ENCODE measurements at places on chromosomes 16 and 17.

GRCh38 chr16:3161235-3162018 is 26.6 kb upstream of the OR1F1 start:
- DNase-seq, result no peak

DNA sequence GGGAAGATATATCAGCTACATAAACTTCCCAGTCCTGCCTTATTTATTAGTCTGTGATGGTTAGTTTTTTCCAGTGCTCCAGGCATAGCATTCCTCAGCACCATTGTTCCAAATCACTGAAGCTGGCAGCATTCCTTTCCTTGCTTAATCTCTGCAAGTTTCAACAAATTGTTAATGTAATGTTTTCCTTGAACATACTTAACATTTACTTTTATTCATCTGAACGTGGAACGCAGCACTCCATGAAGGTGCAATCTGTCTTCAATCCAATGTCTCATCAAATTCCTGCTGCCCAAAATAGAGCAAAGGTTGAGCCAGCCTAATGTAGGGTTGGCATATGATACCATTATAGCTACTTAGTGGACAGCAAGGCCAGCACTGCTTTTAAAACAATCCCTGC is 441.1 kb upstream of the RBFOX1 start:
- no peak for DNase-seq

DNA sequence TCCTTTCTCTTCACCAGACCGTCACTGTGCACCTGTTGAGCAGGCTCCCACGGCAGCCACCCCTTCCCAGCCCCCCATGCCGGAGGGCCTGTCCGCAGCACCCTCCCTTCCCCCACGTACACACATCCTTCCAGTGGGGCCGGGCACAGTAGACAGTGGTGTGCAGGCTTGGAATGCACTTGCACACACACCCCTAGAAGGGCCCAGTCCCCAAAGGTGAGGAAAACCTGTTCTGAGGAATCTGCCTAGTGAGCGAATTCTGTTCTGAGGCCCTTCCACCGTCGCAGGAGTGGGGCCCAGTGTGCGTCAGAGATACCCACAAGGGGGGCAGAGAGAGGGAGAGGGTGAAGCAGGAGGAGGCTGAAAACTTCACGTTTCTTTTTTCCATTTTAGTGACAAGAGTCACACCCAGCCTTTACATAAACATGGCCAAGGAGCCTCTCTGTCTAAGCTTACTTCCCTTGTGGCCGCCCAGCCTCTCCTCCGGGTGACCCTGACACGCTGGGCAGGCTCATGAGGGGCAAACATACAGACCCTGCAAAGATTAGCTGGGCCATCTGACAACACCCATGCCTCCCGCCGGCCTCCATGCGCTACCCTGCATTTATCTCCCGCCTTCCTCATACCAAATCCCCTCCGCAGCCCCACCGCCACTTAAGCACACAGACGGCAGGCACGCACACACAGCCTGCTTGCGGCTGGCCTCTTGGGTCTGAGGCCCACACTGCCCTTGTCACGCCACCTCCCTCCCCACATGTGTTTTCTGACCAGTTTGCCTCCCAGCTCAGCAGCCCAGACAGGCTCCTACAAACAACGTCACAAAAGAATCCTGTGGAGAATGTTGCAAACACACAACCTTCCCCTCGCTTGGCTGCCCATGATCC is 1.8 kb downstream of the ZBTB4 start:
- no peak for DNase-seq

DNA sequence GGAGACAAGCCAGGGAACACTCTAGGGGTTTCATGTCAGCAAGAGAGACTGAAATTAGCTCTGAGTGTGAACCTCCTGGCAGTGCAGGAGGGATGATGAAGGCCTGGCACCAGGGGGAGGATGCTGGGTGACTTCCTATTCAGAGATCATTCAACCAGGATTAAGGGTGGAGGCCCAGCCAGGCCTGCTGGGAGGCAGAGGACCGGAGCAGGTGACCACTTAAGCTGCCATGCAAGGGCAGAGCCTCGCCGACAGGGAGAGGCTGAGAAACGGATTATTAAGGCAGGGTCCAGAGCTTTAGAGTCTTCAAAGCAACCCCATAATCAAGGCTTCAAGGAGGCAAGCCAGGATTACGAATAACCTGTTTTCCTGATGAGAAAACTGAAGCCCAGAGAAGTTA is 10.6 kb upstream of the SRCIN1 start:
- DNase-seq, result no peak

- DNase-seq, result no peak
Observed at GRCh38 chr16:67449336-67449735, 18.4 kb downstream of the HSD11B2 start.

GRCh38 chr17:31373150-31374093 is 18.1 kb upstream of the RAB11FIP4 start:
- DNase-seq, result peak; percentile 38

- DNase-seq, result no peak
Observed at GRCh38 chr16:4667203-4667963, 26.0 kb upstream of the NUDT16L1 start.

DNA sequence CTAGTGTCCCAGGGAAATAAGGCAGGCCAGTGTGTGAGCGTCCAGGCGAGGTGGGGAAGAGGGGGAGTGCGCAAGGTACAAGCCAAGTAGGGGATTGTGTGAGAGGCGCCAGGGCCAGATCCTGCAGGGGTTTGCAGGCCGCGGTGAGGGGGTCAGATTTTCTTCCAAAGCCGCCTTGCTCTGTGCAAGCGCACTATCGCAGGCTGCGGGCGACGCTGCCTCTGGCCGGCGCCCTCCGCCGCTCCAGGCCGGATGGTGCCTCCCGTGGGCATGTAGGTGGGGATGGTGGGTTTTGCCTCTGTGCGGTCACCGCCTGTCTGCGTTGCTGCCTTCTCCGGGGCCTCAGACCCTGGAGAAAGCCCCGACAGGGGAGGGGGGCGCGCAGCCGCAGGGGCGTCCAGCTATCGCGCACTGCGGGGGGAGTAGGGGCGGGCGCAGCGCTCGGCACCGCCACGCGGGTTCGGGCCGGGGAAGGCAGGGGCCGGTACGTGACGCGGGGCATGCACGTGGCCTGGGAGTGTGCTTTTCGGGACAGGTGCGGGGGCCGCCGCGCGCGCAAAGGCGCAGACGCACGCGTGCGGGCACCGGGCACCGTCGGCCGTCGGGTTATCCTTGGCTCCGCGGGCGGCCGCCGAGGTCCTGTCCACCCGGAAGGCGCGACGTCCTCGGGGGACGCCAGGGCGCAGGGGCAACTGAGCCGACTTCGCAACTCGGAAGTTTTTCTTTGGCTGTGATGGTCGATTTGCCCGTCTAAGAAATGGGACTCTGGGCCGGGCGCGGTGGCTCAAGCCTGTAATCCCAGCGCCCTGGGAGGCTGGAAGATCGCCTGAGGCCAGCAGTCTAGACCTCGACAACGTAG is 1.1 kb upstream of the HAPSTR1 start:
- peak; percentile 30 for DNase-seq

DNA sequence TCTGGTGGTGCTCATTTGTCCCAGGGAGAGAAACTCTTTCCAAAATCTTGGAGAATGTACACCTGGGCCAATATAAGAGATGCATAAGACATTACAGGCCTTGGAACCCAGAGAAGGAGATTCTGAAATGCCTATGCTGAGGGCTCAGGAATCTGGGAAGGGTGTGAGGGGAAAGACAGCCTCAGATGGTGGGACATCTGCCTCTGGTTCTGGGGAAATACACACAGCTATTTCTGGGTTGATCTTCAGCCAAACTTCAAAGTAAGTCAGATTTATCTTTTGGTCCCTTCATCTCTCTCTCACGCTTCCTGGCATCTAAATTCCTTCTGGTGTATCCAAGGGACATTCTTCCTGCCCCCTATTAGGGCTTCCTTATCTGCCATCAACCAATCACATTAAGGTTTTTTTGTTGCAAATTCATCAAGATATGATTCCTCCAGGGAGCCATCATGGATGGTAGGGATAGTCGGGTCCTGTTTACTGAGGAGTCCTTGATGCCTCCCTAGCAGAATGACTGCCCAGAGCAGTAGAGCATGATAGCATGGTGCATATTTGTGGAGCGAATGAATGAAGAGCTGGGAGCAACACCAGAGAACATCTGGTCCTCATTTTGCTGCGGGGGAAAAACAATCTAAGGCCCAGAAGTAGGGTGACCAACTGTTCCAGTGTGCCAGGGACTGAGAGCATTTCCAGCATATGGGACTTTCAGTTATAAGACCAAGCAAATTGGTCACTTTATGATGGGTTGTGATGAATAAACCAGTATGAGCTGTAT is 35.7 kb upstream of the DYNLL2 start:
- DNase-seq, result no peak

- no peak for DNase-seq
Observed at GRCh38 chr16:88067530-88068411, 116.5 kb downstream of the BANP start.

- no peak for DNase-seq
Observed at GRCh38 chr17:52789829-52790228, 631.3 kb upstream of the CA10 start.

- no peak for DNase-seq
Observed at GRCh38 chr16:86258713-86259112, 251.6 kb upstream of the FOXF1 start.

- peak; percentile 47 for DNase-seq
Observed at GRCh38 chr17:43360376-43360738, 38.4 kb upstream of the ARL4D start.

DNA sequence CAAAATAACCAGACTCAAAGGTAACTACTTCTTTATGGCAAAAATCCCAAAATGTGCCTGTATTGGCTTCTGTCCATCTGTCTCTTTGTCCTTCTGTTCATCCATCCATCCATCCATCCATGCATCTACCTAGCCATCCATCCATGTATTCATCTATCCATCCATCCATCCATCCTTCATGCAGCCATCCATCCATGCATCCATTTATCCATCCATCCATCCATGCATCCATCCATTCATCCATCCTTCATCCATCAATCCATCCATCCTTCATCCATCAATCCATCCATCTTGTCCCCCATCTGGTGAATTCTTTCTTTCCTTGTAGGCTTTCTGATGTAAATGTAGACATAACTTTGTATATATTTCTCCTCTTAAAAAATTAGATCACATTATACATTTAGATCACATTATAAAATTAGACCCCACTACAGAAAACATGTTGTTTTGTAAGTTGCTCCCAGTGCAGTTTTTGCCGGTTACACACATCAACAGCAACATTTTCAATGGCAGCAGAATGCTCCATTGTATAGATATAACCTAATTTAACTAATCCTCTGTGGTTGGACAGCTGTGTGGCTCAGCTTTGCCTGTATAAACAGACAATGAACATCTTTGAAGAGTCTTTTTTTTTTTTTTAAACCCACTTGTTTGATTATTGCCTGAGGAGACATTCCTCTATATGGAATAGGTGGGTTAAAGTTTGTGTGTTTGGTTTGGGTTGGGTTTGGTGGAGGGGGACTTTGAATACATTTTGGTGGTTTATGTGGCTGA is 72.0 kb downstream of the MSI2 start:
- no peak for DNase-seq

- DNase-seq, result no peak
Observed at GRCh38 chr17:50268743-50269275, 5.5 kb upstream of the TMEM92 start.

DNA sequence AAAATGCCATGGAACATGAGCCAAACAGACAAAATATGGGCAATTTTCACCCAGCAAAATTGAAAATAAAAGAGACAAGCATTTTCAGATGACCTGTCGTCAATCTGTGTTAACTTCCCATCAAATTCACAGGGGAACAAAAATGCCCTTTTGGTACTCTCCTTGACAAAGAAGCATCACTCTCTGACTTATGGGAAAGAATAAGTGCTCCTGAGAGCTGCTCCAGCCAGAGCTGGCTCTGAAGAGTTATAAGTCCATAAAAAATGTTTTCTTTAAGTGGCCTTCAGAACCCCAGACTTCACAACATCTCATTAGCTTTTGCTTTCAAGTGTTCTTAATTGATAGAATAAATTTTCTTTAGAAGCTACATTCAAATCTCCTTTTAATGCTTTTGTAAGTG is 721.4 kb upstream of the GOT2 start:
- DNase-seq, result no peak

GRCh38 chr16:68920349-68920748 is 77.0 kb downstream of the TANGO6 start:
- no peak for DNase-seq

- DNase-seq, result no peak
Observed at GRCh38 chr16:77692612-77693011, 29.7 kb upstream of the NUDT7 start.

- DNase-seq, result no peak
Observed at GRCh38 chr16:77784441-77785372, 3.7 kb upstream of the VAT1L start.

GRCh38 chr17:29710520-29710884 is 87.8 kb upstream of the CORO6 start:
- no peak for DNase-seq

DNA sequence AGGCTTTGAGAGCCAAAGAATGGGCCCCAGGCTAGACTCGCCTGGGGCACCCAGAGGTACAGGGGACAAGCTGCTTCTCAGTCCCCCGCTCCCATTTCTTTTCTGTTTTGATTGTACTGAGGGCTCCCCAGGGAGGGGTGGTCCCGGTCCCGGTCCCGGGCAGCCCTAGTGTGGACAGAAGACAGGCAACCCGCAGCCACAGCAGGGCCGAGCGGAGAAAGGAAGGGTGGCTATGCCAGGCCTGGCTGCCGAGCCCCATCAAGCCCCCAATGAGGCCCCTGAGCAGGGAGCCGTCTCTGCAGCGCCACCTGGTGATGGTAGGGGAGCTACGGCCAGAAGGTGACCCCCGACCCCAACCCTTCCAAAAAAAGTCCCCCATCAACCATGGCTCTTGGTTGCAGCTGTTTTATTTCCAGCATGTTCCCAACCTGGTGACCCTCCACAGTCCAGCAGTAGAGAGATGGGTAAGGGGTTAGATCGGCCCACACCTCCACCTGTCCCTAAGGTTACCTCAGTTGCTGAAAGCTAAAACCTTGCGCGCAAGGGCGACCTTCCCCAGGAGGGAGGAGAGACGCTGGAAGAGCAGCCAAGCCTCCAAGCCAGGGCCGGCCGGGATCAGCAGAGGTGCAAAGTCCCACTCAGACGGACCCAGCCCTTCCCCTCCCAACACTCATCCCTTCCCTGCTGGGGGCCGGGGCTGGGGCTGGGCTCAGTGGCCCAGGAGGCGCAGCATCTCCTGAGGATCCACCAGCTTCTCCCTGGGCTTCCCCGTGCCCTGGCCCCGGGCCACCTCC is 2.6 kb upstream of the GRIN2C start:
- DNase-seq, result peak; percentile 62

GRCh38 chr16:57600048-57600835 is 28.2 kb upstream of the ADGRG1 start:
- peak; percentile 77 for DNase-seq

DNA sequence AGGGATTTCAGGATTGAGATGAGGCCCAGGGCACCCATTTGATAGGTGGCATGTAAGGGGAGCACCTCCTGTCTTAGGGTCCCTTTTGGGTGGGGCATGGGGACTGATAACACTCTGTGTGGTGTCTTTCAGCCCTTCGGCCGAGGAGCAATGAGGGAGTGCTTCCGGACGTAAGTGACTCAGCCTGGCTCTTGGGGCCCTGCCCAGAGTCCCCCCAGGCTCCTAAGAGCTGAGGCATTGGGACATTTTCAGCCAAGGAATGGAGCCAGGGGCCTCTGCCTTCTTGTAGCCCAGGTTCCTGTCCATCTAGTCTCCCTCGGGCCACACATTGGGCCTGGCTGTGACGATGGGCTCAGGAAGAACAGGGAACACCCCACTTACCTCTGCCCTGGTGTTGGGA is 44.4 kb downstream of the EEF2K start:
- DNase-seq, result no peak

GRCh38 chr16:28977703-28978662 is 3.4 kb downstream of the SPNS1 start:
- no peak for DNase-seq

All from urothelium cell line (cell line).